ENCODE measurements at places on chromosomes 2 and 18.
A peak's percentile ranks its signal among the peaks of the same experiment; 100 is the strongest.

- DNase-seq: peak; percentile 82
Observed at GRCh38 chr2:43102366-43103092, 123.9 kb downstream of the ZFP36L2 start.

- no peak for DNase-seq
Observed at GRCh38 chr18:13580351-13580750, 146.0 kb downstream of the FAM210A start.

DNA sequence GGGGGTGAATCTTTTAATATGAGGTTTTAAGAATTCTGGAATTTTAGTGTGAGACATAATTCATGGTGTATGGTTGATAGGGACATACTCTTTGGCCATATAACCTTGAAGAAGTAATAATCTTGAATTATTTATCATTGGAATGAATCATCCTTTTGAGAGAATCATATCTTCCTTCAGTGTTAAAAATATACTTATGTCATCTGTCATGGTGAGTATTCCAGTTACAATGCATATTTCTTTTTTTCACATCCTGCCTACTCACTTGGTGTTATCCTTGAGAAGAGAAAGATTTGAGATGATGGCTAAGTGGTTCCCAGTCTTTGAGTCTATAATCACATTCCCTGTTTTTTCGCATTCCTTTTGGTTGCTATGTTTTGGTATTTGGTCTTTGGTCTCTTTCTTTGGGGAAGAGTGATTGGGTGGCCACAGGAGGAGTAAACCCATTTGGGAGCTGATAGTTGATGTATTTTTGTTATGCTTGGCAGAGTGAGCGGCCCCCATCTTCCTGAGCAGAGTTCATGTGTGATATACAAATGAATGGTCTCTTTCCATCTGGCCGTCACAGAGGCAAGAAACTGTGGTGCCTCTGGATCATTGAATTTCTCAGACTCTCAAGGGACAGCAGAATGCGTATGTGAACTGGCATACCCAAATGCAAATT lies 21.6 kb downstream of the ASAP2 start:
- DNase-seq: no peak

DNA sequence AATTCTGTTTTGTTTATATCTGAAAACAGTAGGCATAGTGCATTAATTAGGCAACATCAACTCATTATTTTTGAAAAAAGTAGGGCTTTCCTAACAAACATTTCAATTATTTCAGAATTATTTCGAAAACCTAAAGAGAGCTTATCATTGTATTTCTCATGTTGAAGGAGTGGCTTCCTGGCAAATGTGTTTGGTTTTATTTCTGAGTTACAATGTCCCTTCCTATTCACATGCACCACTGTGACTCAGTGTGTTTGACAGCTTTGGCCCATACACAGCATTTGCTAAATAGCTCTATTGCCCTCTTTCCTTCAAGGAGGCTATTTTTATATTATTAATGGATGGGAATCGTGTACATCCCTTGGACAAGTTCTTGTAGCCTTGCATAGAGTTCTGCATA lies 205.9 kb downstream of the PTGR3 start:
- no peak for DNase-seq

DNA sequence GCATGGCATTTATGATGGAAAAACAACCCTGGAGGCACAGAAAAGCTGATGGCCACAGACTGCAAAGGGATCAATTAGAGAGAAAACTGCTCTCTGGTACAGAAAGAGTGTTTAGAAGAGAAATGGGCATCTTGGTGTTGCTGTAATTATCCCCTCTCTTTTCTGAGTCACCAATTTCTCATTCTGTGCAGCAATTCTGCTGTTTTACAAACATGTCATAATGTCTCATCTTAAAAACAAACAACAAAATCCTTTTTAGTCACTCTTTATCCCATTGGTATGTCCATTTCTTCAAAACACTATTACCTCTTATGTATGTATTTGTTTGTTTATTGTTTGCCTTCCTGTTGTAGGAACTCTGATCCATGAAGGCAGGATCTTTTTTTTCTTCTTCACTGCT lies 73.9 kb upstream of the HK2 start:
- no peak for DNase-seq

DNA sequence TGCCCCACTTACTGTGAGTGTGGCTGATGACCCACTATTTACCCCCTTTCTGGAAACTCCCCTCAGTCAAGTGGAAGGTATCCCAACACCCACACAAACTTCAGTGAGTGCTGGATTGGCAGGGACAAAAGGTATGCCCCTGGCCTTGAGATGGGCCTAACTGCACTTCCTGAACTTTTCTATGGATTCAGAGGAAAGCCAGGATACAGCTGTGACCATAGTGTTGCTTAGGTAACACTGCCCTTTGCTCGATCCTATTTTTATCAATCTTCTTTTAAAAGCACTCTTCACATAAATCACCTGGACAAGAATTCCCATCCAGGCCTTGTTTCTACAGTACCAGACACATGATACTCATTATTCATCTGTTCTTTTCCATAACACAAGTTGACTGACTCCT lies 671.5 kb upstream of the SLC8A1 start:
- no peak for DNase-seq

- DNase-seq: no peak
Observed at GRCh38 chr2:144511937-144512336, 8.0 kb downstream of the ZEB2 start.

DNA sequence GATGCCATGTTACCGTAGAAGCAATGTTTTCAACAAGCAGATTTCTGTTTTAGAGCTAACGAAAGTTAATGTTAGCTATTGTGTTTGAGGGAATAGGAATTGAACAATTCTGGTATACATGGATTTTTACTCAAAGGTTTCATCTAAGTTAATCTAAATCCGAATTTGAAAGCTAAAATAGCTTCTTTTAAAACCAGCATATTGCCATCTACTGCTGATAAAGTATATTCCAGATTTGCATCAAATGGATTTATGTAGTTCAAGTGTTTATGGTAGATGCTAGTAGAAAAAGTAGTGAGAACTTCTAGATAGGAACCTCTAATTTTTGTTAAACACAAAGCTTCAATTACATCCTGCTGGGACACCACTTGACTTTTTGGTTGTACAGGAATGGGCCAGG lies 1569.5 kb upstream of the NXPH2 start:
- DNase-seq: no peak

DNA sequence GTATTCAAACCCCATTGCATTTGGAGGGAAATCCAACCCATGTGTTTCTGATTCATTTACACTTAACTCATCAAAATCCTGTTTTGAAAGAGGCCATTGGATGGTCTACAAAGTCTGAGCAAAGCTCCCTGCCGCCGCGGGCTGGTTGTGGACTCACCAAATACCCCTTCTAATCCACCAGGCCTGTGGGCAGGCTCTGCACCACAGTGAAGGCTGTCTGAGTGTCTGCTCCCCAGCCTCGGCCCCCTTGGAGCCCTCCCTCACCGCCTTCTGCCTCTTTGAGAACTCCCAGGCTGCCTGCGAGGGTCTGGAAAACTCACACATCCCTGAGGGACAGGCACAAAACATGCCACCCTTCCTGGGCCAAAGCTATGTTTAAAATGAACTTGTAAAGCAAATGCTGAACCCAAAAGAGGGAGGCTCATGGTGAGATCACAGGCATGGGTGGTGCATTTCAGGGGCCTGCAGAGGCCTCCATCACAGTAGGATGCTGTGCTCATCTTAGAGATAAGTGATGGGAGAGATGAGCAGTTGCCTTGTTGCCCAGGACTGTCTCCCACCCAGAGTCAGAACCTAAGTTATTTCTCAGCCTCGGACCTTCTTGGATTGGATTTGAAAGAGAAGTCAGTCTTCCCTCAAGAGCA lies 225.0 kb downstream of the CYP26B1 start:
- DNase-seq: no peak

- no peak for DNase-seq
Observed at GRCh38 chr2:148944536-148944935, 69.5 kb downstream of the KIF5C start.
